Left kidney (tissue), 8 donors: ENCODE measurements at places on chromosomes 7 and 10. TPM values are rescaled to one million over a fixed set of nuclear protein-coding genes. Genes with fewer than 3 reads are reported as not detected.

SLC35G1 gene
- polyA plus RNA-seq = 8.8 TPM

CDCA7L gene
- polyA plus RNA-seq = 62.6 TPM

TRIM4 gene
- 37.0 TPM for polyA plus RNA-seq

AKR1D1 gene
- 0.08 TPM for polyA plus RNA-seq

DRGX gene
- not detected for polyA plus RNA-seq

OR2A1 gene
- 1.2 TPM for polyA plus RNA-seq

SRGN gene
- 10.7 TPM for polyA plus RNA-seq

- no peak for DNase-seq
Measured at GRCh38 chr7:81079746-81080145, 160.9 kb upstream of the SEMA3C start.

GRCh38 chr7:107614425-107614824 lies 34.4 kb downstream of the BCAP29 start:
- no peak for DNase-seq

DNA sequence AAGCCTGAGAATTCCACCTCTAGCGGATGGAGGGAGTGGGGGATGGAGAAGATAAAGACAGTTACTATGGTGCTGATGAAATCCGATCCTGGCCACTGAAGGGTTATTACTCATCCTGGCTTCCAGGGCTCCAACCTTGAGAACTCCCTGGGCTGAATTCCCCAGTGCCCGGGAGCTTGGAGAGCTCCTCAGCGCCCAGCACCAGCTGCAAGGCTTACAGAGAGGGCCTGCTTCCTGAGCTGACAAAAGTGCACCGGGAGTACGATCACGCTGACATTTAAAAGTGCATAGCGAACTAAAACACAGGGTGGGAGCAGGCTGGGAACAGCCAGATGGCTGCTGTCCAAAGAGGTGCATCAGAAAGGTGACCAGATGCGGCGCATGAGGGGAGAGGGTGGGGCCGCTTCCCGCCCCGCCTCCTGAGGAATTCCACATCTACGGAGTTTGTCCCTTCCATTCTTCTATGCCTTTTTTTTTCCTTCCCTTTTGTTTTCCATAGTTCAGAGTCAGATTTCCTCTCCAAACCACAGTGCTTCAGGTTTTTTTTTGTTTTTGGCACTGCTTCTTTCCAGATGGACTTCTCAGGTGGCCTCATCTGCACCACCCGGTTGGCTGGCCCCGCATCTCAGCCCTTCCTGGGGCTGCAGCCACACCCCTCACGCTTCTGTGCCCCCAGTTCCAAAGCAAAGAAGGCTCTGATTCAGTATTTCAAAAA lies 62.4 kb upstream of the MKRN1 start:
- DNase-seq = peak; percentile 92

DNA sequence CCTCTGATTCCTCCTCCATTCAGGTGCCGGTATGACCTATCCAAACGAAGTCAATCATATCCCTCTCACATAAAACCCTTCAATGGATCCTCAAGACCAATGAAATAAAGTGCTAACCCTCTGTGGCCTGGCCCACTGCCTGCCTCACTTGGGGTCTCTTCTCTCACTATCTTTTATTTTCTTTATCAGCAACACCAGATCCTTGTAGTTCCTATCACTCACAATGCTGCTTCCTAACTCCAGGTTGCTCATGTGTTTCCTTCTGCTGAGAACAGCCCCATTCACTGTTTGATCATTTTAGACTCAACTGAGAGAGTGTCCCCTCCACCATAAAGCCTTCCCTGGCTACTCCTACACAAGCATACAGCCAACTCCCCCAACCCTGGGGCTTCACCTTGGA lies 180.6 kb downstream of the DOCK4 start:
- no peak for DNase-seq

GRCh38 chr10:60827791-60828488 lies 49.7 kb downstream of the CDK1 start:
- DNase-seq = no peak

- no peak for DNase-seq
Measured at GRCh38 chr7:122755696-122756095, 53.0 kb upstream of the RNF148 start.

- peak; percentile 4 for DNase-seq
Measured at GRCh38 chr7:35556515-35557471, 138.1 kb downstream of the HERPUD2 start.

- DNase-seq = no peak
Measured at GRCh38 chr10:79044036-79044632, 24.6 kb upstream of the ZMIZ1 start.

DNA sequence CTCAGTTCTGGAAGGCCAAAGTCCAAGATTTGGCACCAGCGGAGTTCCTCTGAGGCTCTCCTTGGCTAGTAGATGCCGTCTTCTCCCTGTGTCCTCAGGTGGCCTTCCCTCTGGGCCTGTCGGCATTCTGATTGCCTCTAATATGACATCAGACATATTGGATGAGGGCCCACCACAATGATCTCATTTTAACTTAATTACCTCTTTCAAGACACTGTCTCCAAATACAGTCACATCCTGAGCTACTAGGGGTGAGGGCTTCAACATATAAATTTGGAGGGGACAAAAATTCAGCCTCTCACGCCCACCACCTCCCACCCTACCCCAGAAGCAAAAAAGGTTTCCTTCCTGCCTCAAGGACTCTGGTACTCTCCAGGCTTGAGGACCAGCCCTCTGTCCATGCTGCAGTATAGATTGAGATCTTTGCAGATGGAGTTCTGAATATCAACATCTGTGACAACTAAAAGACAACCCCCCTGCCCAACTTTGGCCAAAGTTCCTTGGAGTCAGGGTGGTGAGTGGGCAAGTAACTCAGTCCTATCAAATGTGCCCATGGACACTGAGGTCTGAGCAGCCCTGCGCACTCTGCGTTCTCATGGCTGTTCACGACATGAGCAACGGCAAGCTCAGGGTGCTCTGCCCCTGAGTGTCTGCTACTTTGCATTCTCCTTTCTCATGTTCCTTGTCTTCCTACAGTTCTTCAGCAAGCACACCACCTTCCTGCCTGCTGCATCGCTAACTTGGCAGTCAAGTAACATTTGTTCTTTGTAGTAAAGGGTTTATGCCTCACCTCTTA lies 11.5 kb downstream of the TMEM176B start:
- DNase-seq = no peak

DNA sequence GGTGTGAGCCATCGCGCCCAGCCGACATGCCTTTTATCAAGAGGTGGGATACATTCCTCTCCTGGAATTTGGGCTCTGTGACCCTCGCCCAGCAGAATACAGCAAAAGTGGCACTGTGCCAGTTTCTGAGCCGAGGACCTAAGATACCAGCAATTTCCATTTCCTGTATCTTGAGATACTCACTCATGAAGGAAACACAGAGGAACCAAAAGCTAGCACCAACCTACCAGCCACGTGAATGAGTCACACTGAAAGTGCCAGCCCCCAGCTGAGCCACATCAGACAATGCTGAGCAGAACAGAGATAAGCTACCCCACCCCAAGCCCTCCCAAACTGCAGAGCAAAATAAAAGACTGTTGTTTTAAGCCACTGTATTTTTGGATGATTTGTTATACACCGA lies 56.3 kb downstream of the CACUL1 start:
- no peak for DNase-seq

DNA sequence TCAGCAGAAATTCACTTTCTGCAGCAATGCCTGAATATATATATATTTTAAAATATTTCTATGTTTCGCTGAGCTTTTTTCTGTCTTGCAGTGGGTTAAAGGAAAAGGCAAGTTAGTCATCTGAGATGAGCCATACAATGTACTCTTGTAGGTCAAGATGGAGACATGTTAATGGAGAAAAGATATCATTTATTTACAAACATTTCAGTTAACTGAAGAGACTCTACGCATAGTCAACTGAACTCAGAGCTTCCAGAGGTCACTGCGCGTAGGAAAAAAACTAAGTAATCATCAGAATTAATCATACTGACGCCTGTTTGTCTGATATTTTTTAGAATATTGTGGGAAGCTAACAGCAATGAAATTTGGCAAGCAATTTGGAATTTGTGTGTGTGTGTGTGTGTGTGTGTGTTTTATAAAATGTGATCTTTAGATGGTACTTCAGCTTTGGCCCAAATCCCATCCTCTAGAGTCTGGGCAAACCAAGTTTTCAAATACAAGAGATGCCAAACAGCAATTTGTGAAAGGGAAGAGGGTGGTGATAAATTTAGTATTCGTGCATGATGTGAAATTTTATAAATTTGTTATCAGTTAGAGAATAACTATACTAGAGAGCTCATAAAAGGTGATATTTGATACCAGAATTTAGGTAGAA lies 193.9 kb upstream of the AGR3 start:
- no peak for DNase-seq

GRCh38 chr10:59954296-59954695 lies 47.9 kb upstream of the CCDC6 start:
- DNase-seq = no peak

GRCh38 chr7:129774359-129774758 lies 162.8 kb downstream of the NRF1 start:
- no peak for DNase-seq

DNA sequence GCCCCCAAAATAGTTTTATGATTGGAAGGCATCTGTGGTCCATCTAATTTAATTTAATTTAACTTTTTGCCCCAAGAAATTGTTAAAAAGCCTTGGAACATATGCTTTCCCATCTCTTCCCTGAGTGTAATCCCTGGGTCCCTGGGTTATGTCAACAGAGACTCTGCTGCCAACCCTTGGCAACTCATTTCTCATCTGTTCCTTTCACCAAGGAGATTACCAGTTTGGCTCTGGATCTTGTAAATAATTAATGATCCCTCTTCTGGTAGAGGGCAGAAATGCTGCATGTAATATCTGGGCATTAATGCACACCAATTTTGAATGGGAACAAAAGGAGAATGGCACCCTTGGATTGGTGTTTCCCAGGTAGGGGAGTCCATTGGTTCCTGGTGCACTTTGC lies 514.2 kb downstream of the CCSER2 start:
- no peak for DNase-seq

- no peak for DNase-seq
Measured at GRCh38 chr7:99374111-99375064, at the start of gene ARPC1B. Gene ARPC1B (plus strand): TSS chr7:99374730. CDS start chr7:99385715, 10,985 bp downstream.

- DNase-seq = peak; percentile 80
Measured at GRCh38 chr7:5831196-5831595, 49.4 kb upstream of the OCM start.
